Substantia nigra (tissue), 51 donors: ENCODE measurements at places on chromosomes 12 and 14.

DNA sequence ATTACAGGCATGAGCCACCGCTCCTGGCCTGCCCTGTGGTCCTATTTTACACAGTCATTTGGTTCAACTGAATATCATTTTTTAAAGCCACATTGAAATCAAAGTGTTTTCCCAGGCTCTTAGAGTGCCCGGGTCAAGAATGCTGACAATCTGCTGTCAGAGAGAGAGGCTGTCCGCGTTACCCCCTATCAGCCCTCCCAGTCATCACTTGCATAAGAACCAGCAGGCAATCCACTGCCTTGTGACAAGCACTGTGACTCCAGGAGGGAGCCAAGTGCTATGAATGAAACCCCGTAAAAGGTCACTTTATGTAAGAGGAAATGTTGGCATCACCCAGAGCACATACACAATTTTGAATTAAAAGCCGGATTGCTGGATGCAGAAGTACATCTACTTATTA lies 13.5 kb downstream of the PHLDA1 start:
- DNase-seq, result no peak

DNA sequence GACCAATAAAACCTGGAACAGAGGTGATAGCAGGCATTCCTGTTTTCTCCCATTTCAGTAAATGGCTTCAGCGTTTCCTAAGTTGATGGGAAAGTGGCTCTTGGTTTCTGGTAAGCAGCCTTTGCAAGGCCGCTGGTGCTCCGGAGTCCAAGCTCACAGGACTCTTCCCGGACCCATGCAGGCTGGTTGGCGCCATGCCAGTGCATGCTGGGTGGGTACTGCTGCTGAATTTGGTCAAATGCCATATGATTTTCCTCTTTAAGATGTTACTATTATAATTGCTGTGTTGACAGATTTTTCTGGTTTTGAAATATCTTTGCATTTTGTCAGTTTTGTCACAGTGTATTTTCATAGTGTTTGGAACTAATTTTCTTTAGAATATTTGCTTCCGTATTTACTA lies 27.7 kb downstream of the PPP2R5C start:
- DNase-seq, result no peak

- DNase-seq, result no peak
Observed at GRCh38 chr12:54935235-54935951, 49.2 kb downstream of the TESPA1 start.

DNA sequence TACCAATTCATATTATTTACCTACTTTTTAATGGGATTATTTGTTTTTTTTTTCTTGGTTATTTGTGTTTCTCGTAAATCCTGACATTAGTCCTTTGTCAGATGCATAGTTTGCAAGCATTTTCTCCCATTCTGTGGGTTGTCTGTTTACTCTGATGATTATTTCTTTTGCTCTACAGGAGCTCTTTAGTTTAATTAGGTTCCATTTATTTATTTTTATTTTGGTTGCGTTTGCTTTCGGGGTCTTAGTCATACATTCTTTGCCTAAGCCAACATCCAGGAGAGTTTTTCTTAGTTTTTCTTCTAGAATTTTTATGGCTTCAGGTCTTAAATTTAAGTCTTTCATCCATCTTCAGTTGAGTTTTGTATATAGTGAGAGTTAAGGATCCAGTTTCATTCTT lies 289.9 kb downstream of the AKAP6 start:
- DNase-seq, result no peak

GRCh38 chr14:95765051-95765450 lies 51.1 kb upstream of the TCL1A start:
- no peak for DNase-seq

DNA sequence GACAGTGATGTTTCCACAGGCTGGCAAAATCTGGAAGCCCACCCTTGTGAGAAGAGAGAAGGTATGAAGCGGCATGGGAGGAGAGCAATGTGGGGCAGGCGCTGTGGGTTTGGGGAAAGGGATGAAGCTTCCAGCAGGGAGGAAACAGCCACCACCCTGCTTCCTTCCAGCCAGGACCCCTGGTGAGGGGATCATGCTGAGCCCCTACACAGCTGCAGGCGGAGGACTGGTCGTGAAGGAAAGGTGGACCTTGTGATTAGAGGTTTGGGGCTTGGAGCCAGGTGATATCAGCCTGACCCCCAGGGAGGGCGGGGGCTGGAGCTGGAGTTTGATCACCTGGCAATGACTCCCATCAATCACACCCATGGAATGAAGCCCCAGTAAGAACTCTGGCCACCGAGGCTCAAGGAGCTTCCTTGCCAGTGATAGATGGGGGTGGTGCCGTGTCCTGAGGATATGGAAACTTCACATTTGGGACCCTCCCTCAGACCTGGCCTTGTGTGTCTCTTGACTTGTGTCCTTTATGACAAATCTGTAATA lies 48.6 kb downstream of the RIMBP2 start:
- no peak for DNase-seq

DNA sequence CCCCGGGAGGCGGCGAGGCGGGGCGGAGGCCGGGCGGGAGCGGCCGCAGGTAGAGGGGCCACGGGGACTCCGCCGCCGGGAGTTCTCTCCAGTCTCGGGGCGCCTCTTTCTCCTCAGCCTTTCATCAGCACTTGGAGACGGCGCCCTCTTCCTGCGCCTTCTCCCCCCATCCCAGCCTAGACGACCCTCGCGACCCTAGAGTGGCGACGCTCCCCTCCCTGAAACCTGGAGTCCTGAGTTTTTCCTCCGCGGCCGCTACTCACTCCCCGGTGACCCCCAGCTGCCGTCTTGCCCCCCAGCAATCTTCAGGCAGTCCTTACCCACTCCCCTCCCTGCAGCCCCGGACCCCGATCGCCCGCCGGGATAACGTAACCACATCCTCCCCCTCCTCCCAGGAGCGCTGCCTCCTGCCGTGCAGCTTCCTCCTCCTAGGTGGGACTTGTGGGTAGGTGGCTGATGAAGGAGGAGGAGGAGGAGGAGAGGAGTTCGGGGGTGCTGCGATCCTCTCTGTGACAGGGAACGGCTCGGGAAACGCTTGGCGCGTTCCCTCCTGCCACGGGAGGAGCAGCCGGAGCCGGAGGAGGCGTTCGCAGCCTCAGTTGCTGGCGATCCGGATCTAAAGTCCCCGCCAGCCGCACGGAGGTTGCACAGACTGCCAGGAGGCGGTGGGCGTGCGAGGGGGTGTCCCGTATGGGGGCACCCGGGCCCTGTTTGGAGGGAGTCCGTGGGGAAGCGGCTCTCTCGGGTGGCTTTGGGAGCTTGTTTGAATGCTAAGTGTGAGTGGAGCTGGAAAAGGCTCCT lies 891 bp downstream of the PLEKHA5 start:
- DNase-seq, result peak; percentile 29

- DNase-seq, result no peak
Observed at GRCh38 chr14:76168531-76168930, 16.8 kb downstream of the GPATCH2L start.

- no peak for DNase-seq
Observed at GRCh38 chr12:62196146-62196545, 64.1 kb upstream of the USP15 start.

DNA sequence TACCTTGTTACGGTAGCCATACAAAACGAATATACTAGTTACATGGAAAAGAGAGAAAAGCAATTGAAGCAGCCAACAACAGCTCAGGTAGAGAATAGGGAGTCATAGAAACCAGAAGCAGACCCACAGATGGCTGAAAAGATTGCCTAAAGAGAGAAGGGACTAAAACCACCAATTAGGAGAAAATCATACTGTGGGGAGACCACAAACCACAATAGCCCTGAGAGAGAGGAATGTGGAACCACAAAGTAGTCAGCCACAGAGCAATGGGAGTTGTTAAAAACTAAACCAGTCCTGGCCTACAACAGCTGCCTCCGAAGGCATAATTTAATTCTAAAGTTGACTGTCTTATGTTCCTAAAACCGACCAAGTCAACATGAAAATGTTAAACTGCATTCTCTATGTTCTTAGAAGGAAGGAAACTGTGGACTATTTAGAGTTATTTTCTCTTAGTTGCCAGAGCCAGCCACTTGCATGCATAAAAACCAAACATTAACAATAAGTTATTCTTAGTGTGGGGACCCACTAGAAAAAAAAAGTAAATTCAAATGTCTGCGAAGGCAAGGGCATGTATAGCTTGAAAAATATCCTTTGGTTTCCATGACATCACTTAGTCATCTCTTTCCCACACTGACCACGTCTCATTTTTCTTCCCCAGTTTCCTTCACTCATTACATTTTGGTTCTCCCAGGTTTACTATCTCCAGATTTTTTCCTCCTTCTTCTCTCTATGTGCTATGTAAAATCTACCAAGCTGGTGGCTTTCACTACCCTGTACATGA lies 398.1 kb downstream of the NOVA1 start:
- DNase-seq, result no peak

DNA sequence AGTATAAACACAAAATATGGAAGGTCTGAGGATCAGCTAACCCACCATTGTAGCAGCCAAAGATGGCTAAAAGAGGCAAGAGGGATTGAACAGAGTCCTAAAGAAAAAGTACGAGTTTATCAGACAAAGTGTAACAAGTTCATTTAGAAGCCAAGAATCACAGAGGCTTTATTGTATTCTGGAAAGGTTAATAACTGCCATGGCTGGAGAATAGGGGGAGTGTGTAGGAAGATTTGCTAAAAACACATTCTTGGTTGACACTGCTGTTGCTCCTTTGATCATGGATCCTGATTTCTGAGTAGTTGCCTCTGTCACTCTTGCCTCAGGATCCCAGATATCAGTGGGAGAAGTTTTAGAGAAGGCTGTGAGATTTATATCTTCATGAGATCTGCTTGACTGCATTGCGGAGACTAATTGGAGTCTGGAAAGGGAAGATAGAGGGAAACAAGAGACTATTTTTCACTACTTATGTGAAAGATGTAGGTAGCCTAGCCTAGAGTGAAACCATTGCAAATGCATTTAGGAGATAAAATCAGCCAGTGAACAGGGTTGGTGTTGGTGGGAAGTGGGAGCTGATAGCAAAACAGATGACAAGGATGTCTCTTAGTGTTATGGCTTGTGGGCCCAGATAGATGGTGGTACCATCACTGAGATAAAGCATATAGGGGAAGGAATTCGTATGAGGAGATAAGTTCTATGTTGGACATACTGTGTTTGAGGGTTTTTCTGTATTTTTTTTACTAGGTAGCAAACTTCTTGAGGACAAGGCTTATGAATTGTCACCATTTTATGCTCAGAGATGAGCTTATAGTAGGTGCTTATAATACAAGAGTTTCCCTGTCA lies 402.9 kb upstream of the PDE3A start:
- no peak for DNase-seq

GRCh38 chr12:31745242-31745641 lies 16.4 kb upstream of the AMN1 start:
- DNase-seq, result no peak

DNA sequence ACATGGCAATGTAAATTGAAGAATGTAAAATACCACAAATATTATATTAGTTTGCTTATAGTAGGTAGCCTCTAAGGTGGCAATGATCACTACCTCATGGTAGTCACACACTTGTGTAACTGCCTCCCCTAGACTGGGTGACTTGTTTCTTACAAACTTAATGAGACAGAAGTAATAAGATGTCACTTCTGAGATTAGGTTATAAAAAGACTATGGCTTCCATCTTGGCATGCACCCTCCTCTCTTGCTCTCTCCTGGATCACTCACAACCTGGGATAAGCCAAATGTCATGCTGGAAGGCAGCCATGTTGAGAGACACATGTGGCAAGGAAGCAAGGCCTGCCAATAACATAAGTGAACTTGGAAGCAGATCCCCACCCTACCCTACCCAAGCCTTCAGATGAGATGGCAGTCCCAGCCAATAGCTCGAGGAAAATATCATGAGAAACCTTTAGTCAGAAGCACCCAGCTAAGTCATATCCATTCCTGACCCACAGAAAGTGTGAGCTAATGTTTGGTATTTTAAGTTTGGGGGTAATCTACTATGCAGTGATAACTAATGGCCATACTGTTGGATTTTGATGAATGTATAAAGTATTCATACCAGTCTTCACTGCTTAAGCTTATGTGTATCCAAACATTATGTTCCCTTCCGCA lies 43.3 kb downstream of the PPP1R12A start:
- DNase-seq, result no peak

DNA sequence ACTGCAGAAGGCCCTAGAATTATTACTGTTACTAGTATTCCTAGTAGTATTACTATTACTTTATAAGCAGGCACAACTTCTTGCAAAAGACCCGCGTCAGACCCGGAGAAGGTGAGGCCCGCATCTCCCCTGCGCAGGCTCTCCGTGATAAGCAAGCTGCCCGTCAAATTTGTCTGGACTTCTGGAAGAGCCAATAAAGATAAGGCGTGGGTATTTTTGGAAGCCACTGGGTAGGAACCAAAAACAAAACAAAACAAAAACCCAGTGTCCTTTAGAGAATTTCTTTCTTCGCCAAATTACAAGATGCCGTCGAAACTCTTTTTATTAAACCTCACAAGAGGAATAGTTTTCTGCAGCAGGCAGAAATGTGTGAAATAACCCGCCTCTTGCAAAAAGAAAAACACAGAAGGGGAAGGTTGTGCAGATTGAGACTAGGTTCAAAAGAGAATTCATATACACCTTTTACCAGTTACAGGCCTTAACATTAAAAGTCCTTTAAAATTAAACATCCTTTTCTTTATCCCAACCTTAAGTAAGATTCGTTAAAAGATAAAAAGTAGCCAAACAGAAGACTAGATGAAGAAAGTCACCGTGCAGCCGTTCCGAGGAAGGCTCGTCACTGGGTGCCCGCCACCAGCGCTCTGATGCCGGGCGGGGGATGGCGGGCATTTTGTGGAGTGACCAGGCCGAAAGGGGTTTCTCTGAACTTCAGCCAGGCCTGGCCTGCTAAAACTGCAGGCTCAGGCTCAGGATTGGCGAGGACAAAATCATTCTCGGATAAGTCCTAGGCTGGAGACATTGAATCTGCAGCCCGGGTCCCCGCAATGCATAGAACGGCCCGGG lies 1.6 kb downstream of the TBX5 start:
- DNase-seq, result no peak
